Activated T-helper 9 cell treated with anti-CD3 and anti-CD28 coated beads, Interleukin-2, amount 50 U/mL, for 16 hours (primary cell): ENCODE measurements at places on chromosomes 1 and 21.

- no peak for DNase-seq
Observed at GRCh38 chr1:232142403-232143314, 487.3 kb downstream of the SIPA1L2 start.

GRCh38 chr1:235709018-235709417 is 59.4 kb upstream of the GNG4 start:
- no peak for DNase-seq

DNA sequence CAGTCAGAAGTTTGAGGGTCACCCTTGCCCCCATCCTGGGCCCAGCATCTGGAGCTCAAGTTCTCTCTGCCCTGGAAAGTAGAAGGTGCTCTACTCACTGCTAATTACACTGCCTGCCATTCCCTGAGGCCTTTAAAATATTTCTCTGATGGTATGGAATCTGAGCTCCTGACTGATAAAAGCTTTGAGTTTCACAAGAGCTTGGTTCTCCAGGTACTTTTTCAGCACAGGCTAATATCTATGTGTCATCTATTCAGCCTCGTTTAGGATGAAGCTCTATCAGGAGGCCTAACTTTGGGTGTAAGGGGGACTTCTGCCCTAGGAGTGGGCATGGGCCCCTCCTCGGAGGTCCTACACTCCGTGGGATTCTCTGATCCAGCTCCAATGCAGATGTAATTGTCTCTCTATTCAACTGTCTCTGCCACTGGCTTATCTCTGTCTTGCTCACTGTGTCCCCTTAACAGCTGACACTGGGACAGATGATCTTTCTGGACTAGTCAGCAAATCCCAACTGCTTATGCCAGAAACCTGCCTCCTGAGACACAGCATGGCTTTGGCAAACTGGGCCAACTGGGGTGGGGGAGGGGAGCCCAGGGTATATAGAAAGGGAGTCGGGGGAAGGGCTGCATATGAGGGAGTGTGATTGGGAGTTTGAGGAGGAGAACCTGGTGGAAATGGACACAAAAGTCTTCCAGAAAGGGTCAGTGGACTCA is 104.2 kb upstream of the GADD45A start:
- DNase-seq: no peak

- no peak for DNase-seq
Observed at GRCh38 chr1:11796036-11796828, 9.5 kb downstream of the MTHFR start.

- DNase-seq: no peak
Observed at GRCh38 chr1:199723250-199723956, 304.1 kb upstream of the NR5A2 start.

GRCh38 chr1:23756676-23757075 is 13.4 kb downstream of the ELOA start:
- no peak for DNase-seq

GRCh38 chr1:89069951-89070350 is 4.9 kb upstream of the GBP1 start:
- DNase-seq: no peak

DNA sequence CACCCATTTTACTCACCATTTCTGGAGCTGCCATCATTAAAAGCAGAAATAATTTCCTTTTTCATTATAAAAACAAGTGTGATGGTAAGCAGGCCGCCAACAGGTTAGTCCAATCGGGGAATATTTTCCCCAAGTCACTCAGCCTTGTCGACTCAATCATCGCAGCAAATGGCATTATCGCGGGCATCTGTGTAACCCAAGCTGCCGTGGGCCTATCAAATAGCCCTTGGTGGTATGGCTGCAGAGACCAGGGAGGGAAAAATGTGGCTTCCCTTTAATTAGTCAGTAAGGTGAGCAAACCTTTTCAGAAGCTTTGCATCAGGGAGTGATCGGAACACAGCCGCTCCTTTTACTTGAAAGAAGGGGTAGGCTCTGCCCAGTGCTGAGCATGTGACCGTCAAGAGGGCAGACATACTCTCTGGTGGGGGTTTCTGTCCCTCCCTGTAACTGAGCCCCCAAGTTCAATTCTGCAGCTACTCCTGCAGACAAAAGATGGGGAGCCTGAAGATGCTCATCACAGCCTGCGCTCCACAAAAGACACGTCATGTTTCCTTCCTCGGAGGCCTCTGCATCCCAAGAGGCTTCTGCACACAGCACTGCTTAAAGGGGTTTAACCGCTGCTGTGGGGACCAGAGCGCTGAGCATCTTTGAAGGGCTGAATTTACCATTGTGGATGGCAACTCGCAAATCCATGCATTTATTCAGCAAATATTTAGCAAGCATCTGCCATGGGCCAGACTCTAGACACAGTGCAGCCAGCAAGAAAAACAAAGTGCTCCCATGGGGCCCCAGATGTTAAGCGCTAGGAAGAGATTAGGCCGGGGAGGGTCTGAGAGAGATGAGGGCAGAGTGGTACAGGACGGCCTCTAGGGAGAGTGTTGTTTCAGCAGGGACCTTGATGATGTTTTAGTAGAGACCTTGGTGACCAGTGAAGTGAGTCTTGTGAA is 1.2 kb upstream of the TMPRSS3 start:
- no peak for DNase-seq

GRCh38 chr1:99407018-99407417 is 142.7 kb downstream of the PLPPR4 start:
- DNase-seq: no peak

GRCh38 chr1:108841703-108842102 is 15.2 kb downstream of the AKNAD1 start:
- no peak for DNase-seq

GRCh38 chr1:234775477-234776246 is 165.7 kb upstream of the IRF2BP2 start:
- DNase-seq: no peak

GRCh38 chr1:81208441-81208840 is 592.3 kb upstream of the ADGRL2 start:
- no peak for DNase-seq

GRCh38 chr1:234842726-234843641 is 233.0 kb upstream of the IRF2BP2 start:
- peak; percentile 73 for DNase-seq

DNA sequence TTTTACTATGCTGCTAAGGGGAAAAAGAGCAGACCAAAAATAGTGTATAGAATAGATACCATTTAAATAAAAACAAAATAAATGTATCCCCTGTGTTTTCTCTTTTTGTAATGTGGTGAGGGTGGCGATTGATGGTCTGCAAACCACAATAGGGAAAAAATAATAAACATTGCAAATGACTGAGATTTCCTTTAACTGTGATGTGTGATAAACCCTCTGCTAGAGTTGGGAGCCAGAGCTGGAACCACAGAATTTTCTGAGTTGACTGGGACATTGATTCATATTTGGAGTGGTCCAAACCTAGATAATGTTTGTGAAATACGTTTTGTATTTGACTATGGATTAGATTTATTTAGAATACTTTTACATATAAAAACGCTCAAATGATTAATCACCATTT is 70.6 kb upstream of the PTGFR start:
- no peak for DNase-seq

DNA sequence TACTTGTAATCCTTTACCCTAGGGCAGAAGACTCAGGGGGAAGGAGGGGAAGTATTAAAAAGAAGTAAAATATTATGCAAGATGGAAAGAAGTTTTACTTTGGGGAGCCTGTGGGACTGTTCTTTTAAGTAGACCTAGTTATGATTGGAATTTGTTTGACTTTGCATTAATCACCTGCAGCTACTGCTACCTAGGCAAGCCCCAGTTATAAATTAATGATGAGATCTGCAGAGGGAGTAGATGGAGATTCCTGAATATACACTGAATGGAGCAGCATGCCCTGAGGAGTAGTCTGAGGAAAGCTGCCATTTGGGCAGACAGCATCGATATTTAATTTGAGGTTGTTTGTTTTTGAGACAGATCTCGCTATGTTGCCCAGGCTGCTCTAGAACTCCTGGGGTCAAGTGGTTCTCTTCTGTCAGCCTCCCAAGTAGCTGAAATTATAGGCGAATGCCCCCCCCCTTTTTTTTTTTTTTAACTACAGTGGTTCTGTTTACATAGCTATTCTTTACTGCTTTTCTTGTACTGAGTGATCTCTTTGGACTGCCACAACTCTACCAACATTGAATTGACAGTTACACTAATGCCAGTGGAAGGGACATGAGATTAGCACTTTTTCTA is 81.4 kb upstream of the SERTAD4 start:
- DNase-seq: no peak

DNA sequence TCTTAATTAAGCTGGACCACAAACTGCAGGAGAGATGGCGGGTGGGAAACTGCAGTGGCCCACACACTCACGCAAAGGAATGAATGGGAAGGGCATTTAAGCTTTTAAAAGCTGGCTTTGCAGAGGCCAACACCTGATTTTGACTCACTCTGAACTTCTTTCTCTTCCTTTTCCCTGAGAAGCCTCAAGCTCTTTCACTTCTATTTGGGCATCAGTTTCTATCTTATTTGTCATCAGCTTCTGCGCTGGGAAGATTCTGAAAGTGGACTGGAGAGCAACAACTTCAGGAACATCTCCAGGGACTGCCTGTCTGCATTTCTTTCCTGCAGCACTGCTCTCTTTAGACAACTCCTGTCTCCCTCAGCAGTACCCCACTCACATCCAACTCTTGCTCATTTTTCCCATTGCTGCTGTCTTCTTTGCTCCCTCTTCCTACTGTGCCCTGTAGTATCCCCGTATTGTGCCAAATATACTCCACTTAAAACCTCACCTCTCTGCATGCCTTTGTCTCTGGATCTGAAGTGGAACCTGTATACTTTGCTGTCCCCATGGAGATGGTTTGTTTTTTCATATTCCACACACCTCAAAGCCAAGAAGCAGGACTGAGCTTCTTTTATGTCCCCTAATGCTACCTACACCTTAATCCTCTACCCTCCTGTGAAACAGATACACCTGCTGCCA is 143.3 kb upstream of the JUN start:
- no peak for DNase-seq

DNA sequence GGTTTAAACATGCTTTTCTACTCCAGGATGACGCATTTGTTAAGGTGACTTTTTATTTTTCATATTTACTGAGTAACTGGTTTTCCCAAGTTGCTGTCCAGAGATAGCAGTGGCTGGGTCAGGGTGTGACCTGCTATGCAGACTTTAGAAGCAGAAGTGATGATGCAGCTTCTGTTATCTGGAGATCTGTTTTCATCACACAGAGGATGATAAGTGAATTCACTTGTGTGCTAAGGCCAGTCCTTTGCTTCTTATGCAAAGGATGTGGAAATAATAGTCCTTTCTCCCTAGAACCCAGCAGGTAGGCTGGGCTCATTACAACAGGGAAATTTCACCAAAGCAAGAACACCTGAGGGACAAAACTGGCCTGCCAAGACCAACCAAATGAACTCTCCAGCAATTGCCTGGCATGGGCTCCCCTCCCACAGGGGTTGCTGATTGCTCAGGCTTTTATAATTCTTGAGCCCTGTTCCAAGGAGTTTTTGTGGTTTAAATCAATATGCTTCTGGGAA is 97.8 kb upstream of the LPGAT1 start:
- no peak for DNase-seq

DNA sequence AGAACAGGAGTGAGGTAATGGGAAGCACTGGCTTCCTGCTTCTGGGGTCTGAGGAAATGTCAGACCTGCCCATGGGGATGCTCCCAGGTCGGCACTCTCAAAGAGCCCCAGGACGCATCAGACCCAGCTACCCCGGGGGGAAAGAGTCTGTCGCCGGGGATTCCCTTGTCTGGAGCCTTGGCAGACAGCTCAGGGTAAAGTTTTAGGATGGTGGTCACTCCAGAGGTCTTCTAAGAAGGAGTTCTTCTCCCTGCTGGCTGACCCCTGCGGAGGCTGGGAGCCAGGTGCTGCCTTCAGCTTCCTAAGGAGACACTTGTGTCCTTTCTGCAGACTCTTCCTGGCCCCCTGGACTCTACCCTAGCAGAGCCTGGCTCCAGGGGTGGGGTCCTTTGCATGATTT is 61.9 kb upstream of the PSEN2 start:
- no peak for DNase-seq

GRCh38 chr1:27872059-27872801 is at the start of gene THEMIS2:
Gene THEMIS2, plus strand, starts transcription at chr1:27872544. Its CDS starts 28 bp downstream, at chr1:27872572.
- peak; percentile 73 for DNase-seq

DNA sequence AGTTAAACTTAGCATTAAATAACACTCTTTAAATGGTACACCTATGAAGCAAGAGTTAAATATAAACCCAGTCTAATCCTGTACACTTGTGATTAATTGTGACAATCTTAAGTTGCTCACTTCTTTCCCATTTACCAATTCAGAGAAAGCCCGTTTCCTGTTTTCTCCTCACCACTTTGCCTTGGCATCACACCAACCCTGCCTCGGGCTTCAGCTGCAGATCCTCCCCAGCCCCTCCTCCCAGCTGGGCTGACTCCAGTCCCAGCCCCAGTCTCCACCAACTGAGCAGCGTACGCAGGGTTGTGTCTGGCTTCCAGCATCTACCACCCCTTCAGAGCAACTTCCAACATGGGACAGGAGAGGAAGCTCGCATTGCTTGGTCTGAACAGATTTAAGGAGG is 4.1 kb downstream of the PYCR2 start:
- no peak for DNase-seq

GRCh38 chr1:87786861-87787545 is 458.3 kb downstream of the LMO4 start:
- DNase-seq: no peak

GRCh38 chr1:146036965-146037646 is 15.6 kb upstream of the HJV start:
- peak; percentile 52 for DNase-seq

DNA sequence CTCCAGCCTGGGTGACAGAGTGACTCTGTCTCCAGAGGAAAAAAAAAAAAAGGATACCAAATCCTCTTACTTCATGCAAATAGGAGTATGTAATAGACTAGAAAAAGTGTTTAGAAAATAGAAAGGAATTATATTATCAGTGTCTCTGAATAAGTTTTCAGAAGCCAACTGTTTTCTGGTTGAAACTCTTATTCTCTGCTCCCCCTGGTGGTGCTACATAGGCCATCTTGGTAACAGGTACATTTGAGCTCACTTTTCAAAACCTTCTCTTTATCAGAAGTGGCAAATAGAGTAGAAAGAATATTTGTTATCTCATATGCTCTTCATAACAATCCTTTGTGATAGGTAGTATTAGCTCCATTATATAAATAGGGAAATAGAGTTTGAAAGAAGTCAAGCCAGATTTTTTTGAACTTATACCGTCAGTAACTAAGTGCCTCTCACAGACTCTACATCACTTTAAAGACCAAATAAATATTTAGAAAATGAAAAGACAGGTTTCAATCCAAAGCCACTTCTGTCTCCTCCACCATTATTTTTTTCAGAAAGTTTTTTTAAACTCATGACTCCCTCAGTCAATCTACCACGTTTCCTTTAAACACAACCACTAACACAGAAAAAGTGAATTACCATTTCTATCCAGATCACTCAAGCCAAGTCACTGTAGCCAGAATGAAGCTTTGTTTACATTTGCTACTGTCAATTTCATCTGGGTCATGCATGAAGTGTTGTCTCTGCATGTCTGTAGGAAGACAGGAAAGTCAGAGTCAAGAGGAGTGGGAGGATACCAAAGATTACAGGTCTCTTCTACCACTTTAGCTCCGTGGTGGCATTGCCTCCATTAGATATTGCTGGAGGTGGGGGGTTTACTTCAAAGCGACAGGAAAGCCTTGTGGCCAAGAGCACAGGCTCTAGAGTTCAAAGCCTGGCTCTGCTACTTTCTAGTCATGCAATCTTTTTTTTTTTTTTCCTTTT is 45.6 kb downstream of the IL23R start:
- DNase-seq: peak; percentile 14

- DNase-seq: peak; percentile 59
Observed at GRCh38 chr1:38559446-38560165, 300.0 kb downstream of the RRAGC start.
